ENCODE measurements at places on chromosomes 12 and 14.

DNA sequence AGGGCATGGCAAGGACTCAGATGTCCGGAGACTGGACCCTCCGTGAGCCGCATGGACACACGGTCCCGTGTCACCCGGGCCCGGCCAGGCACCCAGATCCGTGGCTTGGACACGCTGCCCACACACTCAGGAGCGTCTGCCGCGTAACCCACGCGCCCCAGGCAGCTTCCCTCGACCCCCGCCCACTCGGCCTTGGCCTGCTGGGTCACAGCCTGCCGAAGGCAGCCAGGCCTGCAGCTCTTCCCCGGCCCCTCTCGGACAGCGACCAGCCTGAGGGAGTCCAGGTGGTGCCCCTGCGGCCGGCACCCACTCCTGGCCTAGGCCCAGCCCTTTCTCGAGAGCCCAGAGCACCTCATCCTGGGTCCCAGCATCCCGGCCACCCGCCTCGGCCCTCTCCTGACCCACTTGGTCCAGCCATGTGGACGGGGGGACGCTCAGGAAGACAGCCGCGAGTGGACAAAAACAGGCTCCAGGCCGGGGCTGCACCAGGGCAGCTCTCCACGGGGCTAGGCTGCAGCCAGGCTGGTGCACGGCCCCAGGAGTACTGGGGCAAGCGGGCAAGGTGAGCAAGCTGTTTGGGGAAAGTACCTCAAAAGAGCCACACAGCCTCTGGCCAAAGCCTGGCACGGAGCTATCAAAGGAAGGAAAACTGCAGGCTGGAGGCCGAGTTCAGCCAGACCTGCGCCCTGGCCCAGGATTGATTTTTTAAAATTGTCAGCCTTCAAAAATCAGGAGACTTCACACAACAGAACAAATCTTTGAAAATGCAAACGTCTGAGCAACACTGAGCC, 6.5 kb downstream of the AKT1 start:
- DNase-seq = no peak

GRCh38 chr14:104805326-104805678, 4.4 kb downstream of the ZBTB42 start:
- DNase-seq = no peak

DNA sequence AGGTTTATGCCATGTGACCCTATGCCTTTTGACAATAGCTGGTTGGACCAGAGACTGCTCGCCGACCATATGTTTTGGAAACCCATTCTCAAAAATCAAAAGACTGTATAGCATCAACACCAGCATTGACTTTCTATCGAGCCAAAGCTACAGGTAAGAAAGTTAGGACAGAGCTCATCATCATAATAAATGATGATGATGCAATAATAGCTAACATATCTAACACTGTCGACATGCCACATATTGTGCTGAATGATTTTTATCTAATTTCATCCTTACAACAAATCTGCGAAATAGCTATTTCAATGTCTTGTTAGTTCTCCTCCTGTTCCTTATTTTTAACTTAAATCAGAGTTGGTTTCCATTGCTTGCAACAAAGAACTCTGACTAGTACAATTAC, 102.9 kb downstream of the EGLN3 start:
- no peak for DNase-seq

- DNase-seq = no peak
Measured at GRCh38 chr14:48792376-48793024, 793.7 kb downstream of the RPS29 start.

- no peak for DNase-seq
Measured at GRCh38 chr12:120121766-120122293, 5.3 kb upstream of the RAB35 start.

DNA sequence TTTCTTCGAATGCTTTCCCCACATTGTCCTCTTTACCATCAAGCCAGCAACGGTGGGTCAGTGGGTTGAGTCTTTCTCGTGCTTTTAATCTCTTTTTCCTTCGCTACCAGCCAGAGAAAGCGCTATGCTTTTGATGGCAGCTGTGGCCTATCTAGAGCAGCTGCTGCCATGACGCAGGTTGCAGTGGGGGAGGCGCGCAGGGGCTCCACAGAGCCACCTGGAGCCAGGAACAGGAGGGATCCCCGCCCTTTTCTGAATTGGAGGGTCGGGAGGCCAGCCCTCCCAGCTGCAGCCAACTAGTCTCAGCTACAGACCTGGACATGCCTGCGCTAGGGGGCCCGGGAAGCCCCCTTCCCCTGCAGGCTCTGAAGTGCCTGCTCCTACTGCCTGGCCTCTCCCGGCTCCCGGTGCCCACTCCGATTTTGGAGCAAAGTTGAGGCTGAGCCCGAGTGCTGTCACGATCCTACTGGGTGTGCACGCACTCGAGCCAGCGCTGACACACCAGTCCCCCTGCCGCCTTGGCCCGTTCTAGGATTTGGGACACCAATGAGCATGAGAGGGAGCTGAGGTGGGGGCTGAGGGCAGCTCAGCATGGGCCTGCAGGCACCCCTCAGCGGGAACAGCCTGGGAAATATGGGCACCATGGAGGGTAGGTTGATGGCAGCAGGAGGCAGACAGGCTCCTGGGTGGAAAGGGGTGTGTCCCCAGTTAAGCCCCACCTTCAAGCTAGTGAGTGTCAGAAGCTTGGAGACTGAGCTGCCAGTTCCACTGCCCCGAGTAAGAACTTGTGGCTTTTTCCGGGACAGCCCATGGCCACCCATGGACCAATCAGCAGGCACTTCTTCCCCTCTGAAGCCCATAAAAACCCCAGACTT, 784.2 kb downstream of the SLC6A15 start:
- no peak for DNase-seq

DNA sequence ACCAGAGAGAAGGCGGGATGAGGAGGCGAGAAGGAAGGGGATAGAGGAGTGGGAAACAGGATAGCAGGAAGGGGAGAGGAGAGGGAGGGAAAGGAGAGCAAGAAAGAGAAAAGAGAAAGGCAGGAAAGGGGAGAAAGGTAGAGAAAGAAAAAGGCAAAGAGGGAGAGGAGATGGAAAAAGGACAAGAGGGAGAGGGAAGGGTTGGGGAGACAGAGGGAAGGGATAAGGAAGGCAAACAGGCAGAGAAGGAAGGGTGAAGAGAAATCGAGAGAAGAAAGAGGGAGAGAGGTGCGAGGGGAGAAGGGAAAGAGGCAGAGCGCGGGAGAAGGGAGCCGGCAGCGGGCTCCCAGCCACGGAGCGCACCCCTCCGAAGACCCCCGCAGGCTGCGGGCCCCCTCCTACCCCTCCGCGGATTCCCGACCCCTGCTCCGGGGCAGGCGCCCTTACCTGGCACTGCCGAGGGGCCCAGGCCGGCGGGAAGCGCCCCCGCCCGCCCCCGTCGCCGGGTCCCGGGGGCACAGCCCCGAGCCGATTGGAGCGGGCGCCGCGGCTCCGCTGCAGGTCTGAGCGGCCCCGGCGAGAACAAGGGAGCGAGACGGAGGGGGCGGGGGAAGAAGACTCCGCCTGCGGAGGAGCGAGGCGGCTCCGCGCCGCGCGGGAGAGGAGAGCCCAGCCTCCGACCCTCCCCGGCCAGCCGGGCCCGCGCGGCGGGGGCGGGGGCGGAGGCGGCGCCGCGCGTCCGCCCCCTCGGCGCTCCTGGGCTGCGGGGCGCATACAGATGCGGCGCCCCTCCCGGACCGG, at the start of gene CDH24:
TSS of gene CDH24 (minus strand) at position 565 of the 801 bp plus-strand sequence. CDS start 1,787 bp downstream, outside the sequence.
- no peak for DNase-seq

DNA sequence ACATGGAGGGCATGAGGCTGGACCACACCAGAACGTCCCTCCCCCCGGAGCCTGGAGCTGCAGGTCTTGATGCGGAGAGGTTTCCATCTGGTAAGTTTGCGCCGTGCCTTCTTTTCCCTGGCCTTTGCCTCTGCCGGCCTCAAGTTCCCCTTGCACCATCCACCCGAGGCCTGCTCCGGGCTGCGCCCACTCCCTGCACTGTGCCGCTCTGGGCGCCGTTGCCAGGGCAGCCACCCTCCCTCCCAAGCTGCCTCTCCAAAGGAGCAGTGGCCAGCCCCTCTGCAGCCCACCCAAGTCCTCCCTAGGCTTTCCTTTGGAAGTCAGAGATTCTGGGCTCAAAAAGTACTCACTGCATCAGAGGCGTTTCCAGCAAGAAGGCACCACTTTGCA, 46.2 kb upstream of the MEG3 start:
- DNase-seq = no peak
